ENCODE measurements at places on chromosomes 5 and 9.
A peak's percentile ranks its signal among the peaks of the same experiment; 100 is the strongest.

DNA sequence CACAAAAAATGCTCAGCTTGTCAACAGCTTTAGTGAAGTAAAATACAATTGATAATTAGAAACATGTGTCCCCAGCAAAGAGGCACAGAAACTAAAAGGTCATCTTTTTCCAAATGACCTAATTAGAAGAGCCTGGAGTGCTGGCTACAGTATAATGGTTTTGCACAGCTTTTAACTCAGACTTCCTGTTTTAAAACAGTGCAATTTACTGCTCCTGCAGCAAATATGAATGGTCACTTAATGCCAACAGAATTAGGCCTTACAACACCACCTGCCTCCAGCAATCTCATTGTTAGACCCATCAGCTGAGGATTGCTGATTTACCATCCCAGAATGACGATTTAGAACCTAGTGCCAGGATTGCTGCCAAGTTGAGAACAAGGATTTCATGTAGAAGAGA is 239.3 kb downstream of the CETN3 start:
- DNase-seq, result no peak

- peak; percentile 83 for DNase-seq
These were observed 61.4 kb downstream of the RANBP6 start for GRCh38 chr9:5953743-5954707.

DNA sequence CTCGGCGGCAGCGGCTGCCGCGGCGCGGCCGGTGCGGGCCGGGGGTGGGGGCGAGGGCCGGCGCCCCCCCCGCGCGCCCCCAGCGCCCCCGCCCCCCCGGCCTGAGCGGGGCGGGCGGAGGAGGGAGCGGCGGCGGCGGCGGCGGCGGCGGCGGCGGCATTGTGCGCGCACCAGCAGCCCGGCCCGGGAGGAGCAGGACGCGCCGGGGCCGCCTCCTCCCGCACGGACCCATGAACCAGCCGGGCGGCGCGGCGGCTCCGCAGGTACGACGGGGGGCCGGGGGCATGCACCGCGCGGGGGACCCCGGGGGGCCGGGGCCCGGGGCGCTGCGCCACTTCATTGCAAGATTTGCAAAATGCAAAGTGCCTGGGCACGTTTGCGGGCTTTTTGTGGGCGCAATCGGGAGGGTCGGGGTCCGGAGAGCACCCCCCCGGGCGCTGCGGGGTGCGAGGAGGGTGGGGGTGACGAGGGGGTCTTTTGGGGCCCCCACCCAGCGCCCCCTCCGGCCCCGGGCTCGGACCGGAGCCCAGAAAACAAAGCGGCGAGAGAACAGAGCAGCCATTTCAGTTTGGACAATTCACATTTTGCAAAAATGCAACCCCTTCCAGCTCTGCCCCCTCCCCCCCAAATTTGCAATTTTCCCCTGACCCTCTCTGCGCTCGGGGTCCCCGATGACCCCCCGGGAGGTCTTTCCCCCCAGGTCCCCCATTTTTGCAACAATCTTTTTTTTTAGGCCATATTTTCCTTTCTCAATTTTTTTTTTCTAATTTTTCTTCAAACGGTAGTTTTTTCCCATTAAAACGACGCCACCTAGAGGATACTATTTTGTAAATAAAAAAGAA is at the start of gene ZNF618:
Gene ZNF618 (plus strand): TSS at position 159 of the 842 bp plus-strand sequence. CDS start 72 bp downstream, at position 231.
- no peak for DNase-seq

DNA sequence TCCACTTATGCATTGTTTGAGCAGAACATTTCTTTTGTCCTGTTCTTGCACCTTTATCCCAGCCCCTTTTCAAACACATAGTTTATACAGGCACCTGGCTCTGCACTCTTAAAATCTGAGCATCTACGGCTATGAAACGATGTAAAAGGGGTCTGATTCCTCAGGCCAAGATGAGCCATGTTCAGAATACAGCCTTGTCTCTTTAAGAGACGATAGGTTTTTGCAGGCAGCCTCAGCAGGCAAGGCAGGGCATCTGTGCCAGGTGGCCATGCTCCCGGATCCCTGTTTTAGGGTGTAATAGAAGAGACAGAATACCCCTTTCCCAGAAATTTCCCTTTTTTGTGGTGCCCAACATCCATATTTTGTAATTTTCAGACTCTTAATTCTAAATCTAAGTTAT is 89.1 kb upstream of the NFIB start:
- DNase-seq, result no peak

- DNase-seq, result peak; percentile 81
These were observed at the start of gene ENTPD8 for GRCh38 chr9:137441289-137441934. Gene ENTPD8, minus strand, starts transcription at chr9:137441357. Its CDS starts 3,072 bp downstream, at chr9:137438285.

GRCh38 chr5:83538786-83539462 is 67.4 kb downstream of the VCAN start:
- no peak for DNase-seq

- no peak for DNase-seq
These were observed 140.3 kb downstream of the LHFPL2 start for GRCh38 chr5:78508186-78508765.

DNA sequence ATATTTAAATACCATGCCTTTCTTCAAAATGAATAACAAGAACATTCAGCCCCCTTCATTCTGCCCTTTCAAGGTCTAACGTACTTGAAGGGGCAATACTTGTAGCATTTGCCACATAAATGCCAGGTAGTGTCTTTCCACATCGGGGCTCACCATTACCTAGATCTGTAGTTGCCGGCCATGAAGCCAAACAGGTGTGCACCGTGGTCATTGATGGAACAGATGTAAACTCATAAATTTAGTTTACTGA is 193.0 kb downstream of the CD180 start:
- DNase-seq, result no peak

- no peak for DNase-seq
These were observed 126.4 kb downstream of the SPOCK1 start for GRCh38 chr5:137372773-137373160.

DNA sequence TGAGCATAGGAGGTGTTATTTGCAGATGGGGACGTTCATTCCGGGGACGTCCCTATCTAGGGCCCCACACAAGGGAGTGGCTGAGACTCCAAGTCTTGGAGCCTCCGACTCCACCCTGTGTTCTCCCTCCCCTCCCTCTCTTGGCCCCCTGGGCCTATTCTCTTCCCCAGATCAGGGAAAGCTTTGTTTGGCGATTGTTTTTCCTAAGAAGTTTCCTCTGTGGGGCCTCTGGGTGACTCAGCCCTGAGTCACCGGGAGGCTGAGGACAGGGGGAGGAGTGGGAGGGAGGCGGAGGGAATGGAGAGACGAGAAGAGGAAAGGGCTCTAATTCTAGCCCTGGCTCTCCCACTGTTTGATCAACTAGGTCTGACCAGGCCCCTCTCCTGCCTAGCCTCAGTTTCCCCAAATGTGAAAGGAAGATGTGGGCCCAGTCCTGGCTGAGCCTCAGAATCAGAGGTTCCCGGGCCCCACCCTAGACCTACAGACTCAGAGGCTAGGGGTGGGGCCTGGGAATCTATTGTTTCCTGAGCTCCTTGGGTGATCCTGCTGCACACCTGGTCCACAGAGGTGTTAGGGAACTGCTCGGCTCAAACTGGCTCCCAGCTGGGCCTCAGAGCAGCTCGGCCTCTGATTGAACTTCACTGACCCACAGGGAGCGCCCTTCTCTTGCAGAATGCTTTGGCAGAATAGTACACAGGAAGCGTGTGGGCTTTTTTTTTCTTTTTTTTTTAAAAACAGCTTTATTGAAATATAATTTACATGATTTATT is 19.2 kb downstream of the GSN start:
- peak; percentile 97 for DNase-seq

GRCh38 chr5:4773827-4774317 is 366.3 kb upstream of the ADAMTS16 start:
- DNase-seq, result no peak

- DNase-seq, result no peak
These were observed 1.5 kb upstream of the GPR21 start for GRCh38 chr9:123031963-123032362.

GRCh38 chr9:109411798-109412352 is 86.2 kb downstream of the PTPN3 start:
- DNase-seq, result peak; percentile 15

GRCh38 chr5:76547891-76548524 is 75.2 kb downstream of the F2RL2 start:
- DNase-seq, result no peak

- peak; percentile 80 for DNase-seq
These were observed 130.5 kb upstream of the ITGA1 start for GRCh38 chr5:52657247-52657645.

DNA sequence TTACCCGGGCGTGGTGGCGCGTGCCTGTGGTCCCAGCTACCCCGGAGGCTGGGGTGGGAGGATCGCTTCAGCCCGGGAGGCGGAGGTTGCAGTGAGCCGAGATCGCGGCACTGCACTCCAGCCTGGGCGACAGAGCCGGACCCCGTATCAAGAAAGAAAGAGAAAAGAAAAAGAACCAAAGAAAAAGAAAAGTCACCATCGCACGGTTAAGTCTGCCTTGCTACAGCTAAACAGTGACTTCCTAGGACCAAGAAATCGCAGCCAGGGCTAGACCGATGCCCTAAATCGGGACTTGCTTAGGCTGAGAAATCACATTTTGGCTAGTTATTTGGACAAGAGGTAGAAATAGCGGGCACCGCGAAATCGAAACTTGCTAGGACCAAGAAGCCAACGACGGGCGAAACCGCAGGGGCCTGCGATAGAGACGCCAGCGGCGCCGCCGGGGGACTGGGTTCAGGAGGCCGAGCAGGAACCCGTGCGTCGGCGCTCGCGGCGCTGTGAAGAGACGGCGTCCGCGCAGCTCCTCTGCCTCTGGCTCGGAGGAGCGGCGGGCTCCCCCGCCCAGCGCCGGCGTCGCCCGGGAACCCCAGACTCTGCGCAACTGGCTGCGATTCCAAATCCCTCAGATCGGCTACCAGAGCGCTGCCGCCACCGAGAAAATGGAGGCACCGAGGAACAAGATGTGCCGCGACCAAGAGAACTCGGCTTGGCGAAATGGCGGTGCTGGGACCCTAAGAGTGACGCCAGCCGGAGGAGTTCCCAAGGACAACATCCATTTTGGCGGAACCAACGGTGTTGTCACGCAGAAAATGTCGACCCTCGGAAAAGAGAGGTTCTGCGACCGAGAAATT is 26.1 kb upstream of the ANXA2R start:
- peak; percentile 78 for DNase-seq

GRCh38 chr5:141496038-141496437 is 7.2 kb downstream of the PCDHGC5 start:
- DNase-seq, result no peak

DNA sequence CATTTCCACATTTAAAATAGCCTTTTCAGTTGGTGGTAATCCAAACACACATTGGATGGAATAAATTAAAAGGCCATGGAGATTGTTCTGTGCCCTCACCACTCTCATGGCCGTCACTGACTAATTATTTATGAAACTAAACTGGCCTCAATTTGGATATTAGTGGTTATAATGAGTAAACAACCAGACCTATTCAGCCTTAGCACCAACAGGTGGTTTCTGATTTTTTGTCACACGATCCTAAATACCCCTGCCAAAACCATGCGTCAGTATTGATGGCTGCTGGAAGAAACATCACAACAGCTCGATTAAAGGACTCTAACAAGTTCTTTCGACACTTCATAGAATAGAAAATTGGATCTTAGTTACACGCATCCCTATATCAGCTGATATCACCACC is 276.0 kb upstream of the DAP start:
- DNase-seq, result no peak

DNA sequence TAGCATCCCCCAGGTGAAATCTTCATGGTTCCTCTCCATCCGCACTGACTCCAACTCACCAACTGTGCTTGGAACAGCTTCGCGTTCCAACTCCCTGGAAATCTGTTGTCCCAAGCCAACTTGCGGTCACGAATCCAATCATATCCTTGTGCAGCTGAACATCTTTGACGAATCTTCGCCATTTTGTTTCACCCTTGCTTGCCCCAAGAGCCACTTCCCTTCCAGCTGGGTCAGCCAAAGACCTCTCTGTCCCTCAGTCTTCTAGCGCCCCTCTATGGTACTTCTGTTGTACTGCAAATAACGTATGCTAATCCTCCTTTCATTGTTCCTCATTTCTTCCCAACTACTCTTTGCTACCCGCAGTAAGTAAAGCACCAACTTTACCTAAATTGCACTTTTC is 61.0 kb upstream of the TARS1 start:
- no peak for DNase-seq

- DNase-seq, result no peak
These were observed 71.5 kb downstream of the FREM1 start for GRCh38 chr9:14838701-14839100.

GRCh38 chr9:136977649-136978072 is 357 bp downstream of the PTGDS start:
- DNase-seq, result no peak
